LoVo (cell line): ENCODE measurements at places on chromosomes 12 and 14.
A peak's percentile ranks its signal among the peaks of the same experiment; 100 is the strongest.

DNA sequence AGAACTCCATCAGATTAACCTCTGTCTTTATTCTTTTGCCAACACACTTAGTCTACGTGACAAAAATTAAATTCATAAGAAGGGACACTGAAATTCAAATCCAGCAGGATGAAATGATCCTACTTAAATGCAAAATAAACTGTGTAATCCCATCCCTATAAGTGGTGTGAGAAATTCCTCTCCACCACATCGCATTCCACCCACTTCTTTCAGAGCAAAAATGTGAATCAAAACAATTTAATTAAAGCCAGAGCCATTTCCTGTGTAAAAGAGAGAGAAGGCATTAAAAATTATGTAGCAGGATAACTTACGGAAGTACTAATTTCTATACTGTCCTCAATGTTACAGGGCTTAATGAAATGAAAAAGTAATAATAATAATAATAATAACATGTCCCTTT lies 844.3 kb downstream of the GALC start:
- no peak for DNase-seq

DNA sequence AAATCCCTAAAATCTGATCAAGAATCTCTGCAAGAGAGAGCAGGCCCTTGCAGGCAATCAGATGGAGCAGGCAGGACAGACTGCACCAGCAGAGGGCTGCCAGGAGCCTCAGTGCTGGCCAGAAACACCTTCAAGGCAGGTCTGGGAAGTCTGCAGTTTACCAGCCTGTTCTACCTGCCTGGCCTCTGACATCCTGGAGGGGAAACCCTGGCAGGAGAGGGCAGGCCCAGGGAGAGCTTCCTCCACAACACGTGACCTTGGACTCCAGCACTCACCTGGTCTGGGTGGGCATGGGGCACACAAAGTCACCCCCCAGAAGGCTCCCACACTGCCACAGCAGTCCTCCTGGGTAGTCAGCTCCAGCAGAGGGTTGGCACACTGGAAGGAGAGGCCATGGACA lies 56.0 kb downstream of the ISCA2 start:
- no peak for DNase-seq

DNA sequence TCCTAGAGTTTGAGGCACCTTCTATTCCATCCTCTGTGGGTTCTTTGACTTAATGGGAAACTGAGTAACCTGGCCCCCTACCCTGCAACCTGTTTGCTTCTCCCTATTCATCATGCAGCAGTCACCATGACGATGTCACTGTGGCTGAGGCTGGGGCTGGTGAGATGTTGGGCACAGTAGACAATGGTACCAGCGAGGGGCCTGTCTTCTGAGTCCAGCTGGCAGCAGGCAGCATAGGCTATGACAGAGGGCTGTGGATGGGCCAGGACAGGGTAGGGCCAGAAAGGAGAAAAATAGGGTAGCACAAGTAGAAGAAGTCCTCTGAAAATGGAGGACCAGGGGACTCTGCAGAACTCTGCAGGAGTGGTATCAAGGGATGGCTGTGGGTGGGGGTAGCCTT lies 2.0 kb downstream of the CIROP start:
- DNase-seq: no peak

GRCh38 chr12:96352161-96352835 lies 47.9 kb downstream of the CDK17 start:
- no peak for DNase-seq

DNA sequence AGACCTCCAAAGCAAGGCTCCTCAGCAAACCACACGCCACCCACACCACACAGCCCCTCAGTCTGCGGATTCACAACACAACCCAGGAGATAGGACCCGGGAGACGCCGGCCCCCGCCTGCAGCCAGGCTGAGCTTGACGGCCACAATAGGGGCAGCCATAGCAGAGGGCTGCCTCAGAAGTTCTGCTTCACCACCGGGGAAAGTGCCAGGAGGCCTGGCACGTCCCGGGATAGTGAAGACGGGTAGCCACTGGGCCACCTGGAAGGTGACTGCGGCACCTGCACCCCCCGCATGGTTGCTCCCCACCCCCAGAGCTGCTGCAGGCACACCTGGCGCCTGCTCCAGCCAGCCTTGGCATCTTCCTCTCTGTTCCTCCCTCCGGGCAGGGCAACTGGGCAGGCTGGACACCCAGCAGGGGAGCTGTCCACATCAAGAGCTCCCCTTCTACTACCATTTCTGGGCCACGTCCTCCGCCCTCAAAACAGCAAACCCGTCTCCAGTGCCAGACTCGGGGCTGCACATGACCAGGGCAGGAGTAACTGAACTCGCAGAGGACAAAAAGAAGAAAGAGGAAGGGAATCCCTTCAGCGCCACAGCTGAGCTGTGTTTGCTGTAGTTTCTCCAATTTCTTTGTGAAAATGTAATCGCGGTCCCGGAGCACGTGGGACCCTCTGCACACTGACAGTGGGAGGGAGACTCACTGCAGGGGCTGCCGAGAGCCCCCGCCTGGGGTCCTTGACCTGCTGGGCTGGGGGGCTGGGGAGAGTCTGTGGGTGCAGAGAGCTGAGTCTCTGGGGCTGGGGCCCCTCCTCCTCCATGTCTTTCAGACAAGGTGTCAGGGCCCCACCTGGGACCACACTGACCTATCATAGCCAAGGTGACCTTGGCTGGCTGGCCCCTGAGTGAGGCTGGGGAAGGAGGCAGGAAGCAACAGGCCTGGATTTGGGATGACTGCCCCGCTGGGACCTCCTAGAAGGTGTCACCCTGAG lies 74.2 kb upstream of the C14orf180 start:
- DNase-seq: no peak

DNA sequence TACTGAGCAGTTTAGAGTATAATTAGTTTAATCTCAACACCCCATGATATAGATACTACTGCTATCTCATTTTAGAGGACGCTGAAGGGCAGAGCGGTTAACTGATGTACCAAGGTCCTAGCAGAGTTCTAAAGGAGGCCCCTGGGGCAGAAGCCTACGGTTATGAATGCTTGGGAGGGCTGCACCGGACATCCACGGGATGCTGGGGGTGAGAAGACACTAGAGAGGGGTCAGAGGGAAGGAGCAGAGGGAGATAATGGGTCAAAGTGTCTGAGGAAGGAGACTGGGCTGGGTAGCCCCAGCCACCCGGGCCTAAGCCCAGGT lies 1.6 kb upstream of the ACTR6 start:
- no peak for DNase-seq

GRCh38 chr14:93103392-93104080 lies 12.2 kb downstream of the ITPK1 start:
- DNase-seq: peak; percentile 54

DNA sequence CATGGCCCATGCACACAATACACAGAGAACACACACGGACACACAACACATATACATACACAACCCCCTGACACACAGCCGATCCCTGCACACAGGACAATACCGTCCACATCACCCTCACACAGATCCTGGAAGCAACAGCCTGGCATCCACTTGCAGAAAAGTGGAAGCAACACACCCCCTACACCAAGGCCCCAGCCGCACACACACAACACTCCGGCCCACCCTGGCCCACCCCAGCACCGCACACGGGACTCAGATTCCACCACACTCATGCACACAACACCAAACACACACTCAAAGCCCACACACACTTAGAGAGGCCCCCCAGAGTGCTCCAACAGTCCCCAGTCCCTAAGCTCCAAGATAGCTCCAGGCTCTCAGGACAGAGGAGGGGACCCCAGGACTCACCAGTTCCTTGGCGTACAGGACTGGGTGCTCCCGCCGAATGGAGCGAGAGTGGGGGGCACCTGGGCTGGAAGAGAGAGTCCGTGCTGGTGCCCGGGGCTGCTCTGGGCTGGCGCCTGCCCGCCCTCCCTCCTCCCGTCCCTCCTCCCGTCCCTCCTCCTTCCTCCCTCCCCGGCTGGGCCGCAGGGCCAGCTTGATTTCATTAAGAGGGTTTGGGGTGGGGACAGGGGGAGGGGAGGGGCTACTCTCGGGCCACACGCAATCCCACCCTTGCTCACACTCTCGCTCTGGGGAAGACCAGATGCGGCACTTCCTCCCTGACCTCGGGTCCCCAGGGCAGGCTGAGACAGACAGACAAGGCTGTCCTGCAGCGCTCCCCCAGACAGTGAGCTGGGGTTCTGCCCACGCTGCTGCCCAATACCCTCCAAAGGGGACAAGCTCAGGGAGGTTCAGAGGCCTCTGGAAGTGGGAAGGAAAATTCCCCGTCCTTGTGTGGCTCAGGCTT lies at the start of gene TMEM119:
TSS of gene TMEM119 (minus strand) at position 526 of the 913 bp plus-strand sequence. CDS start 5,701 bp downstream, outside the sequence.
- no peak for DNase-seq

DNA sequence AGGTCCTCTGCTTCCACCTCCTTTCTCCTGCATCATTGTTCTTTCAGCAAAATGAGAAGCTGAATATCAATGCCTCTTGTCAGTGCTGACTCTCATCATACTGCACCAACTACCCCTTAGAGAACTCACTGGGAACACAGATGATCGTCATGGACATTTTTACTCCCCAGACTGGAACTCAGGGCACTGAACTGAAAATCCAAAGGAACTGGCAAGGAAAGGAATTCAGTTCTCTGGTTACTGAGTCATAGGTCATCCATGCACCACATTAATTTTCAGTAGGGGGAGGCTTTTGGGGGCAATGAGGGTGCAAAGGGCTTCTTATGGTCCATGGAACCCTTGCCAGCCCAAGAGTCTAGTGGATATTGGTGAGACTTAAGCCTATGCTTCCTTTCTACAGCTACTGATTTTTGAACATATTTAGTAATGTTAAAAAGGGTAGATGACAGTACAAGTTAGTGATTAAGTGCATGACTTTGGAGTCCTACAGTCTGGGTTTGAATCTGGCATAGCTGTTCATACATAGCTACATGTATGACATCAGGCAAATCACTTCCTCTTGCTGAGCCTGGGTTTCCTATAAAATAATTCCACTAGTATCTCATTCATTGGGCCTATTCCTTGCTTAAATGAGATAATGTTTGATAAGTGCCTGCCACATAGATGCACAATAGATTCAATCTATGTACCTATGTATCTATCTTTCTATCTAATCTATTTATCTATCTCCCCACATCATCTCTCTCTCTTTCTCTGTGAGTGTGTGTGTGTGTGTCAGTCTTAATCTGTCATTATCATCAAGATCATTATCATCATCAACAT lies 29.2 kb downstream of the BBS10 start:
- no peak for DNase-seq

DNA sequence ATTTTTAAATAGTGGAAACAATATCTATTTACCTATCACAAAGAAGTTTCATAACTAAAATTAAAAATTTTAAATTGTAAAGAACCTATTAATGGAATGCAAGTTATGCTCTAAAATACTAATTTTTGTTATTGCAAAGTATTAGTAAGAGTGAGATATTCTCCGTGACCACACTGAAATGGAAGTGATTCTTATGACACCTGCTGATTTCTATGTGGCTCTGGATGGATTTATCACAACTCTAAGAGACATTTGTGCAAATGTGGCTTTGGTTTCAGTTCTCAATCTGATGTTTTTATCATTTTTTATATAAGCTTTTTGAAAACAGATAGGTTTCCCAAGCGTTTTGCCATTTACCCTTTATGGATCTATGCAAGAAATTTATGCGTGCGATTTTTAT lies 497.8 kb downstream of the NAV3 start:
- DNase-seq: no peak

DNA sequence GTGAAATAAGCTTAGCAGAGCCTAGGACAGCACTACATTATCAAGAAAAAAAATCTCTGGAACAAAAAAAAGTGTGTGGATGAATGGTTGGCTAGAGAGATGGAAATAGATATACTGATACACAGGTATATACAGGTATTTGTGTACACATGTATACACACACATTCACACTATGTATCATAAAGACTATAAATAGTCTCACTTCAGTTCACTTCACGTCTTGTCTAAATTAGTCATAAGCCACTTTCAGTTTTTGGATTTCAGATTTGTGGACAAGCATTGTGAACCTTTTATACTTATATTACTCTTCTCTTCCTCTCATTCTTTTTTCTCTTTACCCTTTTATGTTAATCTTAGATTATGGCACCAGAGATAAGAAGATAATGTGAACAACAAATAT lies 41.8 kb upstream of the SLC6A15 start:
- DNase-seq: no peak

GRCh38 chr12:116594325-116595038 lies 35.3 kb downstream of the MAP1LC3B2 start:
- DNase-seq: no peak

GRCh38 chr12:131011165-131012079 lies 57.7 kb downstream of the ADGRD1 start:
- DNase-seq: no peak

DNA sequence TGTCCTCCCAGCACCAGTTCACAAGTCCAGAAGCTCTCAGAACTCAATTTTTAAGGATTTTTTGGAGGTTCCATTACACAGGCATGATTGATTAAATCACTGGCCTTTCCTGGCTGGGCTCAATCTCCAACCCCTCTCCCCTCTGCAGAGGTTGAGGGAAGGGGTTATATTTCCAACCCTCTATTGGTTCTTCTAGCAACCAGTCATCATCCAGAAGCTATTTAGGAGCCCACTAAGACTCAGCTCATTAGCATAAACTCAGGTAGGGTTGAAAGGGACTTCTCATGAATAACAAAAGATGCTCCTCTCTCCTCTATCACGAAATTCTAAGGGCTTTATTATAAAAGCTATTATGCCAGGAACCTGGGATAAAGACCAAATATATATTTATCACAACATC lies 41.5 kb downstream of the SPPL3 start:
- no peak for DNase-seq

DNA sequence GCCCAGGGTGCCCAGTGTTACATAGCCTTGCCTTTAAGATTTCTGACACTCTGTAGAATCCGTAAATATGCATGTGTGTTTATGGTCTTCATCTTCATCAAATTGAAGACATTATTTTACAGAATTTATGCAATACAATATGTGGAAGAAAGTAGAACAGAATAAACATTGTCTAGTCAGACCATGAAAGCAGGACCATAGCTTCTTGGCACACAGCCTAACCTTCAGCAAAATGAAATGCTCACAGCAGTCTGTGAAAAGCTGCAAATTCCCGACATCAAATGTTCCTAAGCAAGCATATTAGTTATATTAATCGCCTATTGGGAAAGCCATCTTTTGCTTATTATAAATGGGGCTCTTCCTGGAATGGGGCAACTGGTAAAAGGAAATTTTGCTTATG lies 111.3 kb upstream of the GARIN2 start:
- DNase-seq: no peak

DNA sequence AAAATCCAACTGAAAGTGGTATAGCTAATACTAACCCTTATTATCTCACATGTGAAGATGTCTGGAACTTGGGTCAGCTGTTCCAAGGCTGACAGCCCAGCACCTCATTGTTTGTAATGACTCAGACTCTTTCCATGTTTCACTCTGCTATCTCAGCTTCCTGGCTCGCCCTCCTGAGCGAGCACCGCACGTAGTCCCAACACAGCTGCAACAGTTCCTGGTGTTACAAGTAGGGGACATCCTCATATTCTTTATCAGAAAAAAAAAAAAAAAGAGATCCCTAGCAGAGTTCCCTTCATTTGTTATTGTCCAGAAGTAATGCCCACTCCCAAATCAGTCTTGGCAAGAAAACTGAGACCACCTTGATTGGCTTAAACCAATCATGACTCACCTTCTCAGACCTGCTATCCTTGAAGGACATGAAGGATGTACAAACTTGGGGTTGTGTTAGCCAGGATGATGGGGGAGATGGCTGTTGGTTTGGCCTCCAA lies 92.5 kb downstream of the ADCK1 start:
- DNase-seq: no peak
